ENCODE measurements at places on chromosomes 16 and 17.

GRCh38 chr17:27873746-27874145 is 19.4 kb downstream of the LYRM9 start:
- DNase-seq = no peak

- DNase-seq = peak; percentile 30
These were observed at the start of gene SLC25A10 for GRCh38 chr17:81711814-81712467. Gene SLC25A10, plus strand, starts transcription at chr17:81712284. Its CDS starts 143 bp downstream, at chr17:81712427.

GRCh38 chr17:77049440-77049839 is 91.3 kb upstream of the SEC14L1 start:
- DNase-seq = no peak

- DNase-seq = no peak
These were observed 228.5 kb downstream of the TOX3 start for GRCh38 chr16:52318302-52319009.

DNA sequence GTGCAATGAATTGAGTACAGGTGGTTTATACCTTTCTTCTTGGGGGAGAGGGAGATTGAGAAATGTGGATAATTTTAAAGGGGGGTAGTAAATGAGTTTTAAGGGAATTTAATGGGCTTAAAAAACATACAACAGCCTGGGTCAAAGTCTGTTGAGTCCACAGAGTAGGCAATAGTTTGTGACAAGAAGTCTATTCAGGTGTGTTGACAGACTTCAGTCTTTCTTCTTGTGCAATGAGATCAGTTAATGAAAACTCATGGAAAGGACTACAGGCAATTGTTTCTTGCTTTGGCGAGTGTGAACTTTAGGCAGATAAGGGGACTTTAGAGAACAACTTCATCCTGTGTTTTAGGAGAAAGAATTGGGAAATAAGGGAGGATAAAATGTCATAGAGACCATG is 507.8 kb upstream of the CA10 start:
- DNase-seq = no peak

GRCh38 chr16:79272141-79272577 is 328.4 kb downstream of the MAF start:
- DNase-seq = peak; percentile 20

DNA sequence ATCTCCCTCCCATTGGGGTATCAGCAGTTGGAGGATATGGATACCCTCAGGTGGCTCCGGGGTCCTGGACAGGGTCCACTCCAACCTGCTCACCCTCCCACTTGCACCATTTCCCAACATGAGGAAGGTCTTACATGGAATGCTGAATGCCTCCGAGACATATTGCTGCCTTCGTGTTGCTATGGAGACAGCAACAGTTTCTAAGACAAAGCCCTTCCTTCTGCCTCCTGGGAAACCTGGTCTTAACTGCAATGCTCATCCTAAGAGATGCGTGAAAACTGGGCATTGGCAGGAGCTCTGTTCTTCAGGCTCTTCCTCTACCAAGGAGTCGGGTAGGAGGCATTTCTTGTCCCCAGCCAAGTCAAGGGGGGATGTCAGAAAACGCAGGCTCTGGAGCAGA is 45.2 kb downstream of the ST3GAL2 start:
- DNase-seq = no peak

- no peak for DNase-seq
These were observed 42.1 kb upstream of the TAOK1 start for GRCh38 chr17:29347831-29348629.

GRCh38 chr17:57517632-57518456 is 227.3 kb downstream of the CCDC182 start:
- DNase-seq = no peak

DNA sequence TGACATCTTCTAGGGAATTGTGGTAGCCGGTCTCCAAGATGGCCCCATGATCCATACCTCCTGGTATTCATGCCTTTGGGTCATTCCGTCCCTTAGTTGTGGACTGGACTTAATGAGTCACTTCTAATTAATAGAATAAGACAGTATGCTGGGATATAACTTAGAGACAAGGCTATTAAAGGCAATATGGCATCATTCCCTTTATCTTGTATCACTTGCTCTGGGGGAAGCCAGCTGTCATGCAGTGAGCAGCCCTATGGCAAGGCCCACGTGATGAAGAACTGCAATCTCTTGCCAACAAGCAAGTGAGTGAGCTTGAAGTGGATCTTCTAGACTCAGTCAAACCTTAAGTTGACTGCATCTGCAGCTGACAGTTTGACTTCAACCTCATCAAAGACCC is 97.8 kb upstream of the MED13 start:
- no peak for DNase-seq

DNA sequence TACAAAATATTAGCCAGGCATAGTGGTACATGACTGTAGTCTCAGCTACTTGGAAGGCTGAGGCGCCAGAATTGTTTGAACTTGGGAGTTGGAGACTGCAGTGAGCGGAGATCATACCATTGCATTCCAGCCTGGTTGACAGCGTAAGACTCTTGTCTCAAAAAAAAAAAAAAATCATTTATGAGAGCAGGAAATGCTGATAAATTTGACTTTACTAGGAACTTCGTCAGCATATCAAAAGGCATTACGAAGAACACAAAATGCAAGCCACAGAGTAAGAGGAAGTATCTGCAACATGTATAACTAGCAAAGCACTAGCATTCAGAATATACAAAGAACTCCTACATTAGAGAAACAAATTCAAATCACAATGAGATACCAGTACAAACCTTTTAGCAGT is 279.3 kb downstream of the ZFHX3 start:
- no peak for DNase-seq

Measured in activated CD8-positive, alpha-beta memory T cell treated with anti-CD3 and anti-CD28 coated beads for 1 hour (primary cell).